ENCODE measurements at places on chromosomes 16 and 17.
A peak's percentile ranks its signal among the peaks of the same experiment; 100 is the strongest.

DNA sequence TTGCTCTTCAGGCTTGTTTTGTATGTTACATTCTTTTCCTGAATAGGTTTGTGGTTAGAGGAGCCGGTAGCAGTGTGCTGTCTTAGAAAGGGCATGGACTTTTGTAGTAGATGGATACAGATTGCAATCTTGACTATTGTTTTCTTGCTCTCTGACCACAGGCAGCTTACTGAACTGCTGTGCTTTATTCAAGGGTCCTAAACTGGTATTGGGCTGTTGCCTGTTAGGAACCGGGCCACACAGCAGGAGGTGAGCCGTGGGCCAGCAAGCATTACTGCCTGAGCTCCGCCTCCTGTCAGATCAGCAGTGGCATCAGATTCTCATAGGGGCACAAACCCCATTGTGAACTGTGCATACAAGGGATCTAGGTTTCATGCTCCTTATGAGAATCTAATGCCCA lies 373.9 kb downstream of the CPPED1 start:
- DNase-seq: no peak

DNA sequence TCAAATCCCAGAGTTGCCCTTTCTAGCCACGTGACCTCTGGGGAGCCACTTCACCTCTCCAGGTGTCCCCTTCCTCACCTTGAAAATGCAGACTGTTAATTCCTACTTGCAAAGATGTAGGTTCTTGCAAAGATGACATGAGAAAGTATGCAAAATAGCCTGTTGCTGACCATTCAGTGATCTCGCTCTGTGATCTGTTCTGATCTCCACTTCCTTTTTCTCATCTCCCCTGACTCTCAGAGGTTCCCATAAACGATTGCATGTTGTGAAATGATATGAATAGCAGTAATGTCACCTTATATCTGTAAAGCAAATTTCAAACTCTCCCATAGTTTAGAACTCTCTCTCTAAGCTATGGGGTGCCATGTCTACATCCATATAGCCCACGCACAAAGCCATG lies 182.3 kb downstream of the TMEM132E start:
- DNase-seq: peak; percentile 64

GRCh38 chr16:72809446-72809845 lies 238.5 kb downstream of the ZFHX3 start:
- no peak for DNase-seq

DNA sequence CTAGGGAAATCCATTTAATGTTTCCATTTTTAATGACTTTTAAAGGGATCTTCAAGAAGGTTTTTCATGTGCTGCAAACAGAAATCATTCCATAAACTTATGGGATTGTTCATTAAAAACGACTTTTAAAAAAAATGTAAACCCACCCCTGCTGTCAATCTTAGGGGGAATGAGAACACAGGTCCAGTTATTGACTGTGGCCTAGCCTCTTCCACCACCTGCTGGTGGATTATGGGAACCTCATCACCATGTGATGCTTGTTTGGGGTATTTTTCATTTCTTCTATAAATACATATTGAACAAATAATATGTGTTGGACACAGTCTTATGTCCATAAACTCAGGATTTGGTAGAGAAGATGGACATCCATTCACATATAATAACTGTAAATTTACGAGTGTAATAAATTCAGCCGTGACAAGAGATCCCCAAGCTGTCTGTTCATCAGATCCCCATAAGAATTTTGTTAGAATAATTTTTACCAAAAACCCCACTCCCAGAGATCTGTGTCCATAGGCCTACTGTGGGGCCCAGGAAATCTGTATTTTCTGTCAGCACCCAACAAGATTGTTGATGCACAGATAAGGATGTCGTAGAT lies 42.0 kb upstream of the TMC5 start:
- DNase-seq: peak; percentile 46

GRCh38 chr17:12667299-12667958 lies 1.7 kb downstream of the MYOCD start:
- DNase-seq: peak; percentile 1

- DNase-seq: no peak
These were observed 165.7 kb downstream of the CMIP start for GRCh38 chr16:81610144-81610842.

DNA sequence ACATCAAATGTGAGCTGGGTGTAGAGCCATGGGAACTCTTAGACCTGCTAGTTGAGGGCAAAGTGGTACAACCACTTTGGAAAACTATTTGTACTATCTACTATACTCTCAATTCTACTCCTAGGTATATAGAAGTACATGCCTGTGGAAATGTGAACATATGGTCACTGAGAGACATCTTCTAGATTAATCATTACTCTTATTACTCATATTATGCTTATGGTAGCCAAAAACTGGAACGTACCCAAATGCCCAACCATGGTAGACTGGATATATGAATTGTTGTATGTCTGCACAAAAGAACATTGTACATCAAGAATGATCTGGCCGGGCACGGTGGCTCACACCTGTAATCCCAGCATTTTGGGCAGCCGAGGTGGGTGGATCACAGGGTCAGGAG lies 2.7 kb downstream of the WDR45B start:
- no peak for DNase-seq

- DNase-seq: no peak
These were observed 8.9 kb downstream of the OR4D1 start for GRCh38 chr17:58156839-58157803.
